ENCODE measurements at places on chromosomes 2 and 18. TPM values are rescaled to one million over a fixed set of nuclear protein-coding genes. Genes with fewer than 3 reads are reported as not detected.
A peak's percentile ranks its signal among the peaks of the same experiment; 100 is the strongest.

Gene DLX2
- under 0.01 TPM for total RNA-seq

Gene GNLY
- 0.27 TPM for total RNA-seq

Gene DUSP2
- total RNA-seq: 134 TPM

GRCh38 chr2:233273120-233273519 lies 21.6 kb downstream of the ATG16L1 start:
- DNase-seq: no peak

GRCh38 chr2:74779265-74779558 lies 54.7 kb upstream of the HK2 start:
- DNase-seq: no peak

DNA sequence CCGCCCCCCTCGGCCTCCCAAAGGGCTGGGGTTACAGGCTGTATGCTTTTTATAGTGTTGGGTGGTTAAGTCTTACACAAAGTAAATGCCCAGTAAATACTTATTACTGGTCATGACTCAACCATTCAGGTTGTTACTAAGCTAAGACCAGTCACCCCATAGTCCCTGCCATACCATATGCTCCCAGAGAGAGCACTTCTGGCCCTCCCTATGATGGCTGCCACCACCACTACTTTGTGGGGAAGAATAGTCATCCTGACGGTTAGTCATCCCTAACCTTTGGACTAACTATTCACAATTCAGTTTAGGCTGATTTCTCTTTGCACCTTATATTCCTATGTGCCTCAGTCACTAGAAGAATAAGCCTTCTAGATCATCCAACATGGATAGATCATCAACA lies 42.0 kb upstream of the MSH2 start:
- no peak for DNase-seq

- DNase-seq: no peak
Measured at GRCh38 chr2:217838409-217838831, 164.4 kb downstream of the TNS1 start.

DNA sequence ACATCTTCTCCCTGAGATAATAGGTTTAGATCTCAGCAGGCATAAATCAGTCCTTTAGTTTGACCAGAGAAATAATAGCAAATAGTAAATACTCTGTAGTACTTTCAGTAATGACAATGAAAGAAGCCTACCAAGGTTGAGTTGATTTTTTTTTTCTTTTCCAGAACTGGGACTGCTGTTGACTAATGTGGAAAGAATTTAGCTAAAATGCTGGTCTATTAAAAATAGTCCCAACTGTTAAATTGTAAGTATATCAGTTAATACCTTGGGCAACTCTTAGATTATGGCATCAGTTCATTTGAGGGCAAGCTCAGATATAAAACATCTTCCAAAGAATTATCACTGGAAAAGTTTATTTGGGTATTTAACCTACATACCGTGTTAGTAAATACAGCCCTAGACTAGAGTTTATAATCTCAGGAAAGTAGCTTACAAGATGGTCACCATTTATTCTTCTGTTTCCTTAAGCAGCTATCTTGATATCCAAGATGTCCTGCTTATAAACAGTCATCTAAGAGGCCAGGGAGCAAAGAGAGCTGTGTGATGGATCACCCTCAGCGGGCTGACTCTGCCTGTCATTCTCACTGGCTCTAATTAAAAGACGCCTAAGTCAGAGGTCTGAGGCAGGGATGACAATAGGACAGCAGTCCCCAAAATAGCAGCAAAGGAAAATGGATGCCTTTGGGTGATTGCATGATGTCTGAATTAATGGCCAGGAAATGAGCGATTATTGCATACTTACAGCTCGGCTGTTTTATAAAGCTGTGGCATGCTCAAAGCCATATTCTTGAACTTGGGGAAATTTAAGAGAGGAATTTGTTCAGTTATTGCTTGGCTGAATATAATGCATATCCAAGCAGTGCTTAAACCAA lies 121.3 kb downstream of the MTX2 start:
- DNase-seq: no peak

DNA sequence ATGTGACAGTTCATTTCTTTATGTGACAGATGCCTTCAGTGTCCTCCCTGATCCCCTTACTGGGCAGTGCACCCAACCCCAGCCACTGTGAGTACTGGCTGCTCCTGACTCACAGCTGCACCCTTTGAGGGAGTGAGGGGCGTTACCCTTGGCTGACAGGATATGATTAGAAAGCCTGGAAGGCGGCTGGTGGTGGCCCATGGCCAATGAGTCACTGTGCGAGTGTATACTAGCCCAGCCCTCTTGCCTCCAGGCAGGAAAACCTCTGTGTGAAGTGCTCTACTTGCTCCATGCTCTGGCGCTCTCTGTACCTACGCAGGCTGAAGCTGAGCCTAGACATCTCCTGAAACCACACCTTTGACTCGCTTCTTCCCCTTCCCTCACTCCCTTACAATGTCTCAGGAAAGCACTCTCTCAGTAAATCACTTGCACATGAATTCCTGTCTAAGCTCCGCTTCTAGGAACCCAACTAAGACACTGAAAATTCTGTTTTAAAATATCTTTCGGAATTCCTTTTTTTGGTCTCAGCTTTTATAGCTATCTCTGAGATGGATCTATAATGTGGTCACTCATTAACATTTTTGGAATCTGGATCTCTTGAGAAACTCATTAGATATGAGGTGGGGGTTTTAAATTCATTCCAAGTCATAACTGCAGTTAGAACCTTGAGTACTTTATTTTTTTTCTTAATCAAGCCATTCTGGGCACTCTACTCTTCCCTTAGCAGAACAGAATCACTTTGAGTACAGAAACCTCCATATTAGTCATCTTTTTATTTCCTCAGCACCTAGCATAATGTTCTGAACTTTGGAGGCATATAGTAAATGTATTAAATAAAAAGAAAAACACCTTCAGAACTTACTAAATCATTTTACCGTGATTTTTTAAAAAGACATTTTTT lies 25.3 kb upstream of the STAM2 start:
- no peak for DNase-seq

- DNase-seq: no peak
Measured at GRCh38 chr2:24448797-24449196, 42.3 kb upstream of the NCOA1 start.

DNA sequence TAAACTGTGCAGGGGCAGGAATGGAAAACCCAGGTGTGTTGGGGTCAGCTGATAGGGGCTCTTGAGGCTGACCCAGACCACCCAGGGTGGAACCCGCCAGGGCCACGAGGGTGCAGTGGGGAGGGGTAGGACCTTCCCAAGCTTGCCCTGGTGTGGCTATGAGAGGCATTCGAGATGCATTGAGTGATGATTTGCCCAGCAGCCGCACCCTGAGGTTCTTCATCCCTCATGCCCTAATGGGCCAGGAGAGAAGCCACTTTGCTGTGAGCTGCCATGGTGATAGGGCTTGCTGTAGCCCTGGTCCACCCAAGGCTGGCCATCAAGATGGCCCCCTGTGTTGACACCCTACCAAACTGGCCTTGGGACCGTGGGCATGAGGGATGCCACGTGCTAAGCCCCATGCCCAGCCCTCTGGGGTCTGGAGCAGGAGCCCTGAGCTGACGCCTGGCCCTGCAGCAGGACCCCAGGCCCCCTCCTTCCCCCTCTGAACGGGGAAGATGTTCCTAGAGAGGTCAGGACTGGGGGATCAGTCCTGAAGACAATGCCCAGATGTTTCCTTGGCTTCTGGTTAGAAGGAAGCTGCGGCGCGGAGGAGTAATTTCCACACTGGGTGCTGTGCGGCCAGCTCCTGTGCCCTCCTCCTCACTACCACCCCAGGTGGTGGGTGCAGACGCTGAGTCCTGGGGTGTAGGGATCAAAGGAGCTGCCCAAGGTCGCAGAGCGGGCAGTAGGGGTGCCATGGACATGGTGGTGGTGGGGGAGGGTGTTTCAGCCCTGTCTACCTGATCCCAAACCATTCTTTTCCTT lies 122.5 kb upstream of the HDAC4 start:
- no peak for DNase-seq

GRCh38 chr2:125684256-125684655 lies 971.7 kb upstream of the GYPC start:
- DNase-seq: no peak

DNA sequence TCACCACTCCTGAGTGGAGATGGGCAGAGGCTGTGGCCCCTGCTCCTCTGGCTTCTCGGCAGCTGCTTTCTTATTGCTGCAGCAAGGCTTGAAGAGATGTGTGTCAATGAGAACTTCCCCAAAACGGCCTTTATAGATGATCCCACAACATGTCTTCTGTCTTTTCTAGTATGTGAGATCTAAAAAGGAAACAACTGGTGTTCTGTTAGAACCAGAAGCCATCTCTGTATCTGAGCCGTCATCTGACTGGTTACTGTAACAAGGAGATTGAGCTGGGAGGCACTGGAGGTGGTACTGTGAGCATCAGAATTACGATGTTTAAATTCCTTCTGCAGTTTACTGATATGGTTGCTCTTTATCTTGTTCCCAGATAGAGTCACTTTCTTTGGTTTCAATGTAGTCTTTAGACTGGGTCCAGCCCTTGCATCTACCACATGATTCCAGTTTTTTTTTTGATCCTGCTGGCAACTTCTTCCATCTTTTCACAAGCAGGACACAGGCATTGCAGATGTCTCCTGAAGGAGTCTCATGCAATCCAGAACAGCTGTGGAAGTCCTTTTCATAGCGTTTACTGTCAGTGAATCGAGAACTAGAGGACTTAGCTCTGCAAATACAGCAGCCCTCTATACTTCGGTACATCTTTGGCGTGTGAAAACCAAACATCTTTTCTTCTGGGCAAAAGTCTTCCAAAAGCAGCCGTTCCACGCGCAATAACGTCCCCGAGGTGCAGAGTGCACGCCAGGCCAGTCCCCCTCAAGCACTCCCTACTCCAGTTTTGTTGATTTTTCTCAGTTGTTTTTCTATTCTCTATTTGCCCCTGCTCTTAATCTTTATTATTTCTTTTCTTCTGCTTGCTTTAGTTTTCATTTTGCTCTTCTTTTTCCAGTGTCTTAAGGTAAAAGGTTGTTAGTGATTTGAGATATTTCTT lies 29.7 kb downstream of the TAF4B start:
- peak; percentile 42 for DNase-seq

GRCh38 chr2:3913166-3913565 lies 209.8 kb downstream of the DCDC2C start:
- no peak for DNase-seq

DNA sequence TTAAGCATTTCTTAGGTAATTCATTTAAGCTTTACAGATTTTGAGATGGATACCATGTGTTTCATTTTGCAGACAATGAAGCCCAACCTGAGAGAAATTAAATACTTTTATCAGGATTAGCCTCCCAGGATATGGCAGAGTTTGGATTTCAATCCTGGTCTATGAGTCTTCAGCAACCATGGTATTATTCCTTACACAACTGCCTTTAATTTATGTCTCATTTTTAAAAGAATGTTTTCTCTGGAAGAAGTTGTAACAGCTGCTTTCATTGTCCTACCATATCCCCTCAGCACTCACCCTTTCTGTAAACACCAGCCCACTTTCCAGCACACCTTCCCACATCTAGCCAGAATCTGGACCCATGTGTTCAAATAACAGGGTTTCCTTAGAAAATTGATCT lies 863.7 kb upstream of the VRK2 start:
- no peak for DNase-seq

- no peak for DNase-seq
Measured at GRCh38 chr2:49053156-49053555, 101.2 kb downstream of the FSHR start.
